ENCODE measurements at places on chromosomes 13 and 19.

GRCh38 chr19:55212447-55212846 is 3.1 kb upstream of the PTPRH start:
- peak; percentile 72 for DNase-seq

- no peak for DNase-seq
Observed at GRCh38 chr19:18023622-18024251, 15.8 kb downstream of the ARRDC2 start.

DNA sequence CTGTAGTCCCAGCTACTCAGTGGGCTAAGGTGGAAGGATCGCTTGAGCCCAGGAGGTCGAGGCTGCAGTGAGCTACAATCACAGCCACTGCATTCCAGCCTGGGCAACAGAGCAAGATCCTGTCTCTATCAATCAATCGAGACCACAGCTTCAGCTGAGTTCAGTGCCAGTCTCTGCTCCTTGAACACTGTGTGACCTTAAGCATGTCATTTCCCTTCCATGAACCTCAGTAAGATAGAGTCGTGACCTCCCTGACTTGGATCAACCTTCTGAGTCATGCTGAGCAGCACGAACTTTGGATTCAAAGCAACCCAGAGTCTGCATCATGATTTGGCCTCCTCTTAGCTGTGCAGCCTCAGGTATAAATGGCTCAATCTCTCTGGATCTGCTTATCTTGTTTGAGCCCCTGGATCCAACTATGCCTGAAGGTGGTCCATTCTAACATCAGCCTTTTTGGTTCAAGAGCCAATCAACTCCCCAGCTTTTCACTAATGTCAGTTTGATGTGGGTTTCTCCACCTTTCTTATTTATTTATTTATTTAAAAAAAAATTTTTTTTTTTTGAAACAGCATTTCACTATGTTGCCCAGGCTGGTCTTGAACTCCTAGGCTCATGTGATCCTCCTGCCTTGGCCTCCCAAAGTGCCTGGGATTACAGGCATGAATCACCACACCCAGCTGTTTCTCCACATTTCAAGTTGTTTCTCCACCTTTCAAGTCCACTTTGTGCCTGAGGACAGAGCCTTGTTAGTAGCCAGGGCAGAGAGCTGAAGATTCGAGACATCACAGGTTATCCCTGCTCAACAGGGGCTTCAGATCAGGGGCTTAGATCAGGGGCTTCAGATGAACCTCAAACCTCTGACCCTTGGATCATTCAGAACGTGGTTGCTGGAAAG is 26.4 kb downstream of the PTPRS start:
- no peak for DNase-seq

DNA sequence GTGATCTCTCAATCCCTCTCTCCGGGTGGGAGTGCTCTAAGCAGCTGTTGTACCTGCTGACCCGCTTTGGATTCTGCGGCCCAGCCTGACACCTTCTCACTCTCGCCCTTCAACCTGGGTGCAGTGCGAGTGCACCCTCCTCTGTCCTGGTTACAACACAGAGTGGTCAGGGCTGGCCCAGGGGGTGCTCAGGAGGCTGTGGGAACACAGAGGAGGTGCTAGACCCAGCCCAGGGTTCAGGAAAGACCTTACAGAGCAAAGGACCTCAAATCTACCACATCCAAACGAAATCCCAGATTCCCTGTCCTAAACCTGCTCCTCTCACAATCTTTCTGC is 23.7 kb downstream of the ZNF175 start:
- DNase-seq: no peak

- no peak for DNase-seq
Observed at GRCh38 chr19:14476673-14477401, 1.7 kb upstream of the PTGER1 start.
